Natural killer cell treated with Interleukin-12 subunit alpha and Interleukin-12 subunit beta and Interleukin-15 and Interleukin-18, amount 100 ng/mL, for 72 hours (primary cell): ENCODE measurements at places on chromosomes 1 and 21.

DNA sequence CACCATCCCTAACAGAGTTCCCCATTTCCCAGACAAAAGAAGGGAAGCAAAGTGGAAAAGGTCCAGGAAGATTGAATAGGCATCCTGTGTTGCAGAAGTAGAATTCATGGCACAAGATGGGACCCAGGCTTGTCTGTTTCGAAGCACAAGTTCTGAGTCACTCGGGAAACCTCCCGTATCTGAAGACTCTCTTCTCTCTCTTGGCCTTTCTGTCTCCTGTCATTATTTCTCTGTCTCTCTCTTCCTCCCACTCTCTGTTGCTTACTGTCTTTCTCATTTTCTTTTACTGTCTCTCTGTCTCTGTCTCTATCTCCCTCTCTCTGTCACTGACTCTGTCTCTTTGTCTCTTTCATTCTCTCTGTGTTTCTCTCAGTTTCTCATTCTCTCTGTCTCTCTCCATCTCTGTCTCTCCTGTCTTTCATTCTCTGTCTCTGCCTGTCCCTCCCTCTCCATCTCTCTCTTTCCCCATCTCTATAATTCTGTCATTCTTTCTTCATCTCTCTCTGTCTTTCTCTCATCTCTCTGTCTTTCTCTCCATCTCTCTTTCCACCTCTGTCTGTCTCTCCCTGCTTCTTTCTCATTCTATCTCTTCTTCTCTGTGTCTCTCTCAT is 23.7 kb downstream of the RNF187 start:
- peaks cover 6% of the 10 kb centered on the region for H3K27me3 ChIP-seq
- no peak overlapping the region for H3K4me3 ChIP-seq
- H3K36me3 ChIP-seq = no peaks in the 10 kb centered on the region
- no peak for DNase-seq
- no peaks in the 10 kb centered on the region for H3K4me1 ChIP-seq

DNA sequence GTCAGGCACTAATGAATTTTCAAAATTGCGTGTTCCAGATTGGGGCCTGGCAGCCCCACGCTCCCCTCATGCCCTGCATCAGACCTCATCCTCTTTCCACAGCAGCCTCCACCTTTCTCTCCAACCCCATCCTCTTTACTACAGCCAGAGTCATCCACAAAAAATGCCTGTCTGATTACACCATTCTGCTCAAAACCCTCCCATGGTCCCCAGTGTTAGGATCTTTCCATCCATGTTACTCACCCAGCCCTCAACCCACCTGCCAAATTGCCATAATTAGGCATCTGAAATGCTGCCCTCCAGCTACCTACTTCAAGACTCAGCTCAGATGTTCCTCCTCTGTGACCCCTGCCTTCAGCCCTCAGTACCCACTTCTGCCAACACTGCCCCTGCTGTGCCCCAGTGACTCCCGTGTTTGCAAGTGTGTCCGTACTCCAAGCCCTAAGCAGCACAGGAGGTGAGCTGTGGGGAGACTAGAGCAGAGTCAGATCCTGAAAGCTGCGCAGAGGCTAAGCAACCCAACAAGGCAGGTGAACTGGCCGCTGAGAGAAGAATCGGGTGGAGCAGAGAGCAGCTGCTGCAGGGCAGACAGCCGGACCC is 715 bp upstream of the ARTN start:
- H3K4me3 ChIP-seq = no peak overlapping the region
- H3K4me1 ChIP-seq = no peaks in the 10 kb centered on the region
- no peak overlapping the region for H3K27ac ChIP-seq
- no peaks in the 10 kb centered on the region for H3K36me3 ChIP-seq

DNA sequence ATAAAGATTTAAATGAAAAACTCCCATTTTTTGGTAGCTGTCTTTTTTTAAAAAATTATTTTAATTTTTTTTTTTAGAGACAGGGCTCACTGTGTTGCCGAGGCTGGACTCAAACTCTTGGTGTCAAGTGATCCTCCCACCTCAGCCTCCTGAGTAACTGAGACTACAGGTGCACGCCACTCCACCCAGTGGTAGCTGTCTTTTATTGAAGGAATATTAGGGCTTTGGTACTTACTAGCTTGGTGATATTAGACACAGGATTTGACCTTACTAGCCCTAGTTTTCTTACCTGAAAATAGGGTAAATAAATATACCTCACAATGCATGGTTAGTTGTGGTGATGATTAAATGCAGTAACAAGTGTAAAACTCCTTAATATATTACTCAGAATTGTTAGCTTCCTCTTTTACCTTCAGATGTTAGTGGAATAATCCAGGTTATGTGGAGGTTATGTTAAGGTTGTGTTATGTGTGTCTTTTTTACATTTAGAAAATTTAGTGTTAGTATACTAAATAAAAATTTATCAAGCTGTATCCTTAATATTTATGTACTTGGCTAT is 66.8 kb downstream of the PHACTR4 start:
- no peak overlapping the region for H3K27ac ChIP-seq
- peaks cover 10% of the 10 kb centered on the region for H3K4me1 ChIP-seq
- no peak overlapping the region for H3K4me3 ChIP-seq
- H3K27me3 ChIP-seq = no peaks in the 10 kb centered on the region
- no peaks in the 10 kb centered on the region for H3K36me3 ChIP-seq

DNA sequence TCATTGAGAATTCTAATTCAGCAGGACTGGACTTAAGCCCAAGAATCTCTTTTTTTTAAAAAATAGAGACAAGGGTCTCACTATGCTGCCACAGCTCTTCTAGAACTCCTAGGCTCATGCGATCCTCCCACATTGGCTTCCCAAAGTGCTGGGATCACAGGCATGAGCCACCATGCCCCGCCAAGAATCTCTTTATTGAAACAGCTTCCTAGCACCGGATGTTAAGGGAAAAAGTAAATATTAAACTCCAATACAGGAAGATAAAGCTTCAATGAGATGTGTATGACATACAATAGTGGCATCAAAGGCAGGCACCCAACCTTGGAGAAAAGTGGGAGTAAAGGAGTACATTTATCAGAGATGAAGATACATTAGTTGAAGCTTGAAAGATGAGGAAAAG is 25.5 kb downstream of the PUM1 start:
- H3K27ac ChIP-seq = no peak overlapping the region
- H3K4me1 ChIP-seq = peaks cover 38% of the 10 kb centered on the region
- peaks cover 7% of the 10 kb centered on the region for H3K36me3 ChIP-seq

DNA sequence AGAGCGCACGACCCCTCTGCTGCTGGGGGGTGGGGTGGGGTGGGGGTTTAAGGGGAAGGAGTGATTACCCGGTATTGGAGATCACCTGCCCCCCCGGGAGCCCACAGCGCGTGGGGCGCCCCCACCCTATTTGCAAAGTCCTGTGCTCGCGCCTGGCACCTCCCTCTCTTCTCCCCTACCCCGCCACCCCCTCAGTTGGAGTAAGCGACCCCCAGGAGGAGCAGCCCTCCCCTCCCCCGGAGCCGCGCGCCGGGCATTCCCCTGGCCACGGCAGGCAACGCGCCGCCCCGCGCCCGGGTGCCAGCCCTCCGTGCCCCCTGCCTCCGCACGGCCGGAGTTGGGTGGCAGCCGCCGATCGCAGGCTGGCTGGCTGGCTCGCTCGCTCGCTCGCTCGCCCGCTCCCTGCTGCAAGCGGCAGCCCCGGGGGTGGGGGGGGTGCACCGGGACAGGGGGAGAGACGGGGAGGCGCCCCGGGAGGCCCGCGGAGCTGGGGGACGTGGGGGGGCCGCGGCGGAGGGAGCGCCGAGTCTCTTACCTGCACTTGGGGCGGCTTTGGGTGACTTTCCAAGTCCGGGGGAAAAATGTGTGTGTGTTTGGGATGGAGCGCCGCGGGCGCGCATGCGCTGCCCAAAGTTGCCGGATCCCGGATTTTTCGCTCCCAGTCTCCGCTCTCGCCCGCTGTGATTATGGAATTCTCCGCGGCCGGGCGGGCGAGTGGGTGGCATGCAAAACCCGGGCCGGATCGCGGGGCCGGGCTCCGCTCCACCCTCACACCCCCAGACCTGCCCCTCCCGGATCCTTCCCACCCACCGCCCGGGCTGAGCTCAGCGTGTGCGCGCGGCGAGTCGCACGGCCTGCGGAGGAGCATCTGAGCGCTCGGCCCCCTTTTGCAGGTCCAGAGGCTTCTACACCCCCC is at the start of gene CASZ1:
Gene CASZ1, minus strand, starts transcription at position 618 of the 916 bp plus-strand sequence. CDS start 102,757 bp downstream, outside the sequence.
- no peak within 1 kb of the TSS for H3K27ac ChIP-seq
- peaks cover 38% of the 10 kb centered on the region for H3K27me3 ChIP-seq
- H3K4me3 ChIP-seq = no peak within 1 kb of the TSS
- peak; percentile 39 for DNase-seq
